ENCODE measurements at places on chromosomes 2 and 18.

DNA sequence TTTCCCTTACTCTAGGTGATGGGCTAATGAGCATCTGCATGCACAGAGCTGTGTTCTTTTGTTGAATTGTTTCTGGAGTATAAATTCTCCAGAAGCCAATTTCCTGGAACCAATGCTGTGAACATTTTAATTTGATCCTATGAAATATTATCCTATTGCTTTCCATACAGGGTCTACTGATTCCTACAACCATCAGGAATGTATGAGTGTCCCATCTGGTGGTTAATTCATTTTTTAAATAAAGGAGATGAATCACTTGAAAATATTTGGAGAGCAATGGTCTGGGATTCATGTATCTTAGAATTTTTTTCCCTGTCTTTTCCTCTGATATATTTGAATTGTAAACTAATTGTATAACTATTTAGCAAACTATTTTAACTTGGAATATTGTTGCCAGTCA is 14.0 kb downstream of the KIF5C start:
- DNase-seq = no peak

DNA sequence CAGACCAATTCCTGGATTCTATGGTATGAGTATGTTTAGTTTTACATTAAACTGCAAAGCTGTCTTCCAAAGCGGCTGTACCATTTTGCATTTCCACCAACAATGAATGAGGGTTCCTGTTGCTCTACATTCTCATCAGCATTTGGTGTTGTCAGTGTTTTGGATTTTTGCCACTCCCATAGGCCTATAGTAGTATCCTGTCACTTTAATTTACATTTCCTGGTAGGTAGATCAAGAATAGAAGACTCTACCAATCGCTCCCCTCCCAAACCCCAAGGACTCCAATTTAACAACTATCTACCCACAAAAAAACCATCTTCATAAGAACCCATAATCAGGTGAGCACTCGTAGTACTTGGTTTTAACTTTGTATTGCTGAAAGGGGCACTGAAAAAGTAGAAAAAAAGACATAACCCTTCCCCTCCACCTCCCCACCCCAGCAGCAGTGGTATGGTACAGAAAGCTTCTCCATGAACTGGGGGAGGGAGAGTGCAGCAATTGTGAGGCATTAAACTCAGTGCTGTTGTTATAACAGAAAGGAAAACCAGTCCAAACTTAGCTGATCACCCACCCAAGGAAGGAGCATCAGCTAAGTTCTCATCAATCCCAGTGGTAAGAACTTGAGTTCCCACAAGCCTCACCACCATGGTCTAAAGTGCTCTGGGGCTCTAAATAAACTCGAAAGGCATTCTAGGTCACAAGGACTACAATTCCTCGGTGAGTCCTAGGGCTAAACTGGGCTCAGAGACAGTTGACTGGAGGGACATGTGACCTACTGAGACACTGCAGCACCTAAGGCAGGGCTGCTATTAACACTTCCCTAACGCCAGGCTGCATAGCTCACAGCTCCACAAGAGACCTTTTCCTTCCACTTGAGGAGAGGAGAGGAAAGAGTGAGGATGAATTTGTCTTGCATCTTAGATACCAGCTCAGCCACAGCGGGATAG is 35.5 kb upstream of the CYTIP start:
- no peak for DNase-seq

- no peak for DNase-seq
These were observed 211.8 kb downstream of the C1D start for GRCh38 chr2:67851016-67851415.

- DNase-seq = no peak
These were observed 16.8 kb downstream of the GNLY start for GRCh38 chr2:85710687-85711577.

- no peak for DNase-seq
These were observed 81.1 kb upstream of the TLK1 start for GRCh38 chr2:171241771-171242170.

GRCh38 chr2:136057802-136058140 is 60.2 kb downstream of the CXCR4 start:
- DNase-seq = no peak

- DNase-seq = no peak
These were observed 424.3 kb downstream of the DCC start for GRCh38 chr18:52764316-52764715.

DNA sequence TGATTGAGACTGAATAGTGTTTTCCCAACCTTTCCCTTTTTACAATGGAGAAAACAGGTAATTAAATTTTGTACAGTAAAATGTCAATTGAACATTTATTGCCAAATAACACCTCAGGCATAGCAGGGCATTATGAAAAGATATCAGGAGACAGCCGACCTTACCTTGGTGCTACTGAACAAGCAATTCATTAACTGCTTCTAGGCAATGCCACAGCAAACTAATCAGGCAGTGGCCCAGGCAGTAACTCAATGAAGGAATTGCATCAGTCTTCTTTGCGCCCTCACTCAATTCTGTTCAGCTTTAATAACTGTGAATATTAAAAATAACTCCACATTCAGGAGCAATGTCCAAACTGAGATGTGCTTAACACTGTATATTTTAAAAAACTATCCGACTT is 6.1 kb downstream of the PLCL1 start:
- no peak for DNase-seq

- DNase-seq = peak; percentile 43
These were observed 219.4 kb downstream of the MREG start for GRCh38 chr2:215793747-215794595.

GRCh38 chr2:204749319-204749718 is 204.0 kb downstream of the PARD3B start:
- DNase-seq = no peak

- peak; percentile 86 for DNase-seq
These were observed 116.5 kb upstream of the NEDD4L start for GRCh38 chr18:57927511-57927910.

GRCh38 chr2:182606728-182607681 is 109.1 kb upstream of the DNAJC10 start:
- no peak for DNase-seq

DNA sequence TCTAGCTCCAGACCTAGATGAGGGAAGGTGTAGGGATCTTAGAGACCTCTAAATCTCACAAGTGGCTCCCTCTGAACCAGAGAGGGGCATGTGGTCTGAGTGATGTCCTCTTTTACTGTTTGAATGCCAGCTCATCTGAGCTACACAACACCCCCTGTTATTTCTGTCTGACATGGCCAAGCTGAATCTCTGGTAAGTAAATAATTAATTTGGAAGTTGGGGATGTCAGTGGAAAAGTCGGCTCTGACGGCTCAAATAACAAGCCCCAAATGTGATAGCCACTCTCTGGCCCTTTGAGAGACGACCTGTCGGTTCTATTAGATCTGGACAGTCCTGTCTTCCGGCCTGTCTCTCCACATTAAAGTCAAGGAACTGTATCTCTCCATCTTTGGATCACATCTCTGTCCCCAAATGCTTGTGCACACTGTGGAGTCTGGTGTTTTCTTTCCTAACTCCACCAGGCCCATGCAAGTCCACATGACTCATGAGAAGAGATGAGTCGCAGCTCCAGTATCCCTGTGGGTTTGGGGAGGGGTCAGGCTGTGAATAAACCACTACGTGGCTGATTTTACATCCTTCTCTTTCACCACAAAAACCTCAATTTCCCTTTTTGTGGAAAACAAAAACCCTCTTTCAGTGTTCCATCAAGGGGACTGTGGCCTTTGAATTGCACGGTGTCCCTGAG is 52.5 kb downstream of the SETBP1 start:
- DNase-seq = peak; percentile 50

DNA sequence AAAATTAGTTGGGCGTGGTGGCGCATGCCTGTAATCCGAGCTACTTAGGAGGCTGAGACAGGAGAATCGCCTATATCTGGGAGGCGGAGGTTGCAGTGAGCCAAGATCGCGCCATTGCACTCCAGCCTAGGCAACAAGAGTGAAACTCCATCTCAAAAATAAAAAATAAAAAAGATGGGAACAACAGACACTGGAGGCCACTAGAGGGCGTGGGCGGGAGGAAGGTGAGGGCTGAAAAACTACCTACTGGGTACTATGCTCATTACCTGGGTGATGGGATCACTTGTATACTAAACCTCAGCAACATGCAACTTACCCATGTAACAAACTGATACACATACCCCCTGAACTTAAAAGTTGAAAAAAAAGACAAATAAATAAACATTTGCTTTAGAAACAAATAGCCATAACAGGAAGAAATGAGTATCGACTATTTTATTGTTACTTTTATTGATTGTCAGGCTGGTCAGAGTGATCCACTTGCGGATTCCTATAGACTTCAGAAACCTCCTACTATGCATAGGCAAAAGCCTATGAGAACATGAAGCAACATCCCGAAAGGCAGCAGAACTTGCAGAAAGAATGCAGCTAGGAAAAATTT is 61.0 kb downstream of the TMEM163 start:
- DNase-seq = peak; percentile 11

- no peak for DNase-seq
These were observed 341.4 kb downstream of the TNS1 start for GRCh38 chr2:217661378-217661777.

DNA sequence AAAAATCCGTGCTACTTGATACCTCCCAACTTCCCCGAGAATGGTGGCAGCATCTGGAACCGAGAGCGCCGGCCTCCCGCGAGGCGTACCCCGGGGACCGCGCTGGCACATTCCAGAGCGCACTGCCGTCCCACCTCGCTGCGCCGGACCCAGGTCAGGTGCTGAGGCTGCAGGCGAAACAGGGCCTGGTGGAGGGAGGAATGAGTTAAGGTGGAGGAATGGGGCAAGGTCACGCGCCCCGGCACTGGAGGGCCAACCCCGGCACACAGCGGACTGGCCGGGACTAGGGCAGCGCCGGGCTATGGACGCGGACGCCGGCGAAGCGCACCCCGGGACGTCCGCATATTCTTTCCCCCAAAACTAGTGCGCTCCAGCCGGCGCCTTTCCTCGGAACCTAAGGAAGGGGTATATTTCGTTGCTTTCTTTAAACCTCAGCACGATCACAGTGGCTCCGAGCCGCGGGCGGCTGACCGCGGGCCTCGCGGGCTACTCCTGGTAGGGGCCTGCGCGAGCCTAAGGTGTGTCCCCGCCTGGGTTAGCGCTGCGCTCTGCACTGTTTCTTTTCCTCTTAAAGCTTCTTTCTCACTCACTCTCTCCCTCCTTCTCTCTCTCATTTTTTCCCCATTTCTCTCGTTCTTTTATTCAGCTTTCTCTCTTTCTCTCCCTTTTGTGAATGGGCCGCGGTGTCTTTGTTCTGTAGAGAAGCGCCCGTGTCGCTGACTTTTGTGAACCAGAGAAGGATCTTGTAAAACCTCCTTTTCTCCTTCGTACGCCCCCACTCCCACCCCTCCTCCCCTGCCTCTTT is 2.1 kb upstream of the OTX1 start:
- no peak for DNase-seq

- DNase-seq = no peak
These were observed 124.4 kb downstream of the GRB14 start for GRCh38 chr2:164496881-164497280.

DNA sequence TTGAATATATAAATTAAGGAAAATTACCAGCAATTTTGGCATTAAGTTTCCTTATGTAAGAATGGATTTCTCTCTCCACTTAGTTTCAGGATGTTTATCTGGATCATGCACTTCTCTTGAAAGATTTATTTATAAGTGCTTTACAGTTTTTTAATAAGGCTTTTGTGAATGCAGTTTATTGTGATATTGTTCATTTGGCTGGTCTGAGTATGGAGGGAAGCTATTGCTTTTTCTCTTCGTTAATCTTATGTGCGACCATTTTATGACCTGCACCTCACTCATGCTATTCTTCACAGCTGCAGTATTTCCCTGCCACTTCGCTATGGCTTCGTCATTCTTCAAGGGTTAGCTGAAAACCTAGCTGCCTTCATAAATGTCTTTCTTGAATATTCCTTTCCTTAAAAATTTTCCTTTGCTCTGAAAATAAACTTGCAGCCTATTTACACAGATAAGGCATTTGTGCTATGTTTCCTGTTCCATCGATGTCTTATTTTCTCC is 233.4 kb downstream of the SOCS6 start:
- no peak for DNase-seq

- no peak for DNase-seq
These were observed 12.5 kb upstream of the ATIC start for GRCh38 chr2:215299337-215299859.

DNA sequence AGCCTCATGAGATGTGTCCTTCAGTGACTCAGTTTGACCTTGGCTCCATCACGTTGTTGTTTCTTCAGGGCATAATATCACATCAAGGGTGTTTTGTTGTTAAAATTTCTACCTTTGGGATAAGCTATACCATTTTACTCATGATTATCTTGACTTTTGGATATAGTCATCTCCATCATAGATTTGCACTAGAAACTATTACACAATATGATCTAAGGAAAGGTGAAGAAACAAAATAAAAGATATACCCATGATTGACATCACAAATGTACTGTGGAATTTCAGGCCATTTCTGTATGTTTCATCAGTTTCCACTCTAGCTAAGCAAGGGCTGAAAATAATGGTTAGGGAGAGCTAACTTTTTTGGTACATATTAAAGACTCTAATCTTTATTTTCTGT is 24.7 kb upstream of the FAM171B start:
- DNase-seq = no peak

DNA sequence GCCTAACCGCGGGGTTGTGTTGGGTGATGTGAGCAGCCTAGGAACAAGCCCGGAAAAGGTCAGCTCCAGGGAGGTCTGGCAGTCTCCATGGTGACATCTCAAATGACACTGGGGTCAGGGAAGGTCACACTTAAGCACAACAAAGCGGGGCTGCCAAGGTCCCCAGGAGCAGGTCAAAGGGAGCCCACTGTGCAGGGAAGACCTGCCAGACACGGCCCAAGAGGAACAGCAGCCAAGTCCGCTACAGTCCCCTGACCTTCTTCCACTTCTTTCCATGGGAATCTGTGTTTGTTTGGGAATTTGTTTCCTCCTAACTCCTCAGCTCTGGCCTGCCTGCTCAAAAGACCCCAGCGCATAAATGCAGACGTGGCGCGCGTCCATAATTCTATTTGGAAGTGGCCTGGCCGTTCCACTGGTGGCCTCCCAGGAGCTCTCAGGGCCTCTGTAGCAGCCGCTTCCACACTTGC is 232.1 kb upstream of the COPS8 start:
- no peak for DNase-seq

GRCh38 chr2:70141902-70142589 is 48.8 kb downstream of the C2orf42 start:
- DNase-seq = peak; percentile 73

GRCh38 chr2:45169339-45170190 is 160.3 kb upstream of the SIX2 start:
- peak; percentile 4 for DNase-seq

DNA sequence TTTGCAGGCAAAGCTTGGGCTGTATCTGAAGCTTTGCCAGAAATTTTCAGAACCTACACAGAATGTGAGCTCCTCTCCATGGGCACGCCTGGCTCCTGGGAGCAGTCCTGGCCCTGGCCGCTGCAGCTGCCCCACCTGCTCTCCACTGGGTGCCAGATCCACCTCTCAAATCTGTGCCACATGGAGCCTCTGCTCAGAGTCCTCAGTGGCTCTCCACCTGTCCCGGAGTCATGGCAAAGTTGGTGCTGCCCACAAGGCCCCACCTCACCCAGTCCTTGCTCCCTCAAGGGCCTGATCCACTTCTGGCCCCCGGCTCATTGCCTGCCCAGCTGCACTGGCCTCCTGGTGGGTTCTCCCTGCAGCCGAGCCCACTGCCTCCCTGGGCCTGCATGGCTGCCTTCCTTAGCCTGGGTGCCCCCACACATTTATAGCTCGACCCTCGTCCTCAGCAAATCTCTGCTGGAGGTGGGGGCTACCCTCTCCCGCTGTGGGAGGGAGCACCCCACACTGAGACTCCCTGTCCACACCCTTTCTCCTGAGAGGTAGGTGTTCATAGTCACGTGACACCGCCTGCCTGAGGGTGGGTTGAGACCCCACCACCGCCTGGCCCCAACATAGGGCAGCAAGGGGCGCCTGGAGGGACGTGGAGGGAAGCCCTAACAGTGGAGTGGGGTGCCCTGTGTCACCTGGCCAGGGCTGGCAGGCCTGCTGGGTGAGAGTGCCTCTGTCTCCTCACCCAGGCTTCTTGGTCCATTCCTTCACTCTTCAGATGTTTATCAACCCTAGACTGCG is 224.1 kb downstream of the SH3RF3 start:
- DNase-seq = no peak
